CD4-positive, alpha-beta T cell (primary cell): ENCODE measurements at places on chromosomes 2 and 18.

GRCh38 chr2:28382755-28383154 lies 9.9 kb upstream of the FOSL2 start:
- no peak for DNase-seq

DNA sequence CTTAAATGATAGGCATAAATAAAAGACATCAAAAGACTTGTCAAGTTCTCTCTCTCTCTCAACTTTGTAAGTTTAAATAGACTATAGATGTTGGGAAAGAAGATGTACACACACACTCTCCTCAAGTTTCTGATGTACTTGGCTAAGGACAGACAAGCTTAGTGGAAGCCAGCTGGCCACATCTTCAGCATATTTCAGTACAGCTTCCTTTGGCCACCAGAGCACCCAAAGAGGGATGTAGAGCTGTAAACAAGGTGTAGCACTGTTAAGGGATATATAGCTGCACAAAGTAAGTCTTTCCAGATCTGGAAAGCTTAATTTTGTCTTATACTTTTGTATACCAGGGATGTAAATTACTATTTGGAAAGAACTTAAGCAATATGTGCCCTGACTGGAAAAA lies 64.3 kb upstream of the MSTN start:
- DNase-seq = no peak

- no peak for DNase-seq
Measured at GRCh38 chr2:47077442-47078117, 77.5 kb downstream of the STPG4 start.

DNA sequence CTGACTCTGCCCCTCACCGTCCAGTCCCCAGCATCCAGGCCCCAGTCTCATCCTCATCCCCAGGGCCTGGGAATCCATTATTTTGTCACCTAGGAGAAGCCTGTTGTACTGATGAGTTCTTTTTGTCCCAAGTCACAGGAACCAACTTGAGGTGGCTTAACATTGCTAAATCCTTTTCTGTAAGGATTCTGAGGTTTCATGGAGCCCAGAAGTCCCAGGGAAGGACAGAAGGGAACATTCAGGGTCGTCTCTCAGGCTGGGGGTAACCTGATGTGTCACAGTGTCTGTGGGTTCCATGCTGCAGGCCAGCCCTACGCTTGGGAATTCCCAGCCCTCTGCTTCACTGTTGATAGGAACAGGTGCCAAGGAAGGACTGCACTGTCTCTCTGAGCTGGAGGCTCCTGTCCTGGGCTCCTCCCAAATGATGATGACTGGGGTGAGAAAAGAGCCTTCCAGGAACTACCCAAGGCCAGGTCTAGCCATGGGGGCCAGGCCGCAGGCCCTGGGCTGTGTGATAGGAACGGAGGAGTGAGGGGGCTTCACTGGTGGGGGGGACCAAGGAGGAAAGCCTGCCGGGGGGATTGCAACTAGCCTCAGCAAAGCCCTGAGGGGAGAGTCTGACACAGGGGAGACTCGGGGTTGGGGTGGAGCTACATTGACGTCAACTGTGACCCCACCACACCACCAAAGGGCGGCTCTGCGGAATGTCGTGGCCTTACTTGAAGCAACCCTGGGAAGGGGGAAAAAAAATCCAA lies 145.7 kb downstream of the SMAD7 start:
- DNase-seq = no peak

GRCh38 chr18:78790960-78791359 lies 188.7 kb upstream of the SALL3 start:
- DNase-seq = no peak
